ENCODE measurements at places on chromosomes 1 and 21.

- DNase-seq, result no peak
Measured at GRCh38 chr1:176111835-176112234, 95.3 kb downstream of the COP1 start.

- DNase-seq, result no peak
Measured at GRCh38 chr1:206496131-206496793, 11.1 kb upstream of the RASSF5 start.

DNA sequence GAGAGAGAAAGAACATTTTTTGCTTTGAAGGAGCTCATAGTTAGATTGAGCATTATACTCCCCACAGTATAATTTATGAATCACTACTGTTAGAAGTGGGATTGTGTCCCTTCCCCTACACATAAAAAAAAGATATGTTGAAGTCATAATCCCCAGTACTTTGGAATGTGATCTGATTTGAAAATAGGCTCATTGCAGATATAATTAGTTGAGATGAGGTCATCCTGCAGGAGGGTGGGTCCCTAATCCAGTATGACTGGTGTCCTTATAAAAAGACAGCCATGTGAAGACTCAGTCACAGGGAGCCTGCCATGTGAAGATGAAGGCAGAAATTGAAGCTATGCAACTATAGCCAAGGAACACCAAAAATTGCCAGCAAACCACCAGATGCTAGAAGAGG, 76.4 kb downstream of the TGFB2 start:
- DNase-seq, result no peak

- no peak for DNase-seq
Measured at GRCh38 chr1:186671136-186671825, 8.9 kb downstream of the PTGS2 start.

DNA sequence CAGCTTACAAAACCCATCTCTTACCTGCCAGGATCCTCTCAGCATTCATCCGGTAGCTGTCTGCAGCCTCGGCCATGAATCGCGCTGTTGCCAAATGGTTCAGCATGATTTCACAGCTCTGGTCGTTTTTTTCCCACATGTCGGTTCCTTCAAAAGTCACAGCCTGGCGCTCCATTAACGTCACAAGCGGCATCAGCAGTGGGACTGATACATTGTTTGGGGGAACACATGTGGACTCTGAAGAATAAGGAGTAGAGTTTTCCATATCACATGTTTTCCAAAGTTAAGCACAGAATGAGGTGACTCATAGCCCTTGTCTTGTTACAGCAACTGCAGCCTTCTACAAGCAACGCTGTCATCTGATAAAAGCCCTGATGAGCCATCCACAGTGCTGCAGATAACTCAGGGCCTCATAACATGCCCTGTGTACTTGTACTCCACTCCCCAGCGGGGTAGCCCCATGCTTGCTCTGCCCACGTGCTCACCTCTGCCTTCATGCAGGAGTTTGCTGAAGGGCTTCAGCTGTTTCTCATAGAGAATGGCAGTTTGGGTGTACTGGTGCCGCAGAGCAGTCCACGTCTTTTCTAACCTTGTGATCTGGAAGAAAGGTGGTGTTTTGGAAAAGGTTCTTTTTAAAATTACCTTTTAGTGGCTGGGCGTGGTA, 114.2 kb downstream of the BCAR3 start:
- no peak for DNase-seq

- no peak for DNase-seq
Measured at GRCh38 chr1:119887427-119887826, 8.9 kb downstream of the ADAM30 start.

DNA sequence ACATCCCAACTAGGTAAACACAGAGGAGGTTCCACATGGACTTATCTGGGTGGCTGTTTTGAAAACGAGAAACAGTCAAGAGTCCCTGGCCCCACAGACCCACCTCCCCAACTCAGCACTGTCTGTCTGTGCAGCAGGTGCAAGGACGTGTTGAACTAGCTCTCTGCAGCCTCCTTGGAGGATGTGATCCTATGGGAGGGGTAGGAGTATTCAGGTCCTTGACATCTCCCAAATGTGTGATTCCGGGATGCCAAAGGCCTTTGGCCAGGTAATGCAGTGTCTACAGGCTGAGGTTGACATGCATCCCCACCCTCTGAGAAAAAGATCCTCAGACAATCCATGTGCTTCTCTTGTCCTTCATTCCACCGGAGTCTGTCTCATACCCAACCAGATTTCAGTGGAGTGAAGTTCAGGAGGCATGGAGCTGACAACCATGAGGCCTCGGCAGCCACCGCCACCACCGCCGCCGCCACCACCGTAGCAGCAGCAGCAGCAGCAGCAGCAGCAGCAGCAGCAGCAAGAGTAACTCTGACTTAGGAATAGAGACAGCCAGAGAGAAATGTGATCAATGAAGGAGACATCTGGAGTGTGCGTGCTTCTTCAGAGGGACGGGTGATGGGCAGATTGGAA, 151.6 kb upstream of the CAMK1G start:
- DNase-seq, result no peak

DNA sequence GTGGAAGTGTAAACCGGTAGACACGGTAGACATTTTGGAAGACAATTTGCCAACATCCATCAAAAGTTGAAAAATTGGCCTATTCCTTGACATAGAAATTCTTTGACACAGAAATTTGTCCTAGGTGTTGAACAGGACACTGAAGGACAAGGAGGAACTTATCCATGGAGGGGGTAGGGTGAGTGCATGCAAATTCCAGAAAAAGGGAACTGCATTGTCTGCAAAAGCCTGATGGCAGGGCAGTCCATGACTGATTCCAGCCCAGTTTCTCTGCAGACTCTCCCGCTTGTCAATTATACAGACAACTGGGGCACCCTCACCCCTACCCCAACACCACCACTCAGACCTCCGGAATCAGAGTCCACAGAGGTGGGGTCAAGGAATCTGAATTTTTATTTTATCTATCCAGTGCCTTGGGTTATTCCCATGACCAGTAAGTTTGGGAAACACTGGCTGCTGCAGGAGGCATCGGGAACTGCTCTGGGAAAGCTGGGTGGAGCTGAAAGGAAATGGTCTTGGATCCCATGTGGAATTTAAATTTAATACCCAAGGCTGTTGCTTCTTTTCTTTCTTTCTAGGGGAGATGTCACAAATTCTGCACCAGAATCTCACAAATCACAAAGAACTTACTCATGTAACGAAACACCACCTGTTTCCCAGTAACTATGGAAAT, 103.3 kb upstream of the SLC45A1 start:
- DNase-seq, result no peak

DNA sequence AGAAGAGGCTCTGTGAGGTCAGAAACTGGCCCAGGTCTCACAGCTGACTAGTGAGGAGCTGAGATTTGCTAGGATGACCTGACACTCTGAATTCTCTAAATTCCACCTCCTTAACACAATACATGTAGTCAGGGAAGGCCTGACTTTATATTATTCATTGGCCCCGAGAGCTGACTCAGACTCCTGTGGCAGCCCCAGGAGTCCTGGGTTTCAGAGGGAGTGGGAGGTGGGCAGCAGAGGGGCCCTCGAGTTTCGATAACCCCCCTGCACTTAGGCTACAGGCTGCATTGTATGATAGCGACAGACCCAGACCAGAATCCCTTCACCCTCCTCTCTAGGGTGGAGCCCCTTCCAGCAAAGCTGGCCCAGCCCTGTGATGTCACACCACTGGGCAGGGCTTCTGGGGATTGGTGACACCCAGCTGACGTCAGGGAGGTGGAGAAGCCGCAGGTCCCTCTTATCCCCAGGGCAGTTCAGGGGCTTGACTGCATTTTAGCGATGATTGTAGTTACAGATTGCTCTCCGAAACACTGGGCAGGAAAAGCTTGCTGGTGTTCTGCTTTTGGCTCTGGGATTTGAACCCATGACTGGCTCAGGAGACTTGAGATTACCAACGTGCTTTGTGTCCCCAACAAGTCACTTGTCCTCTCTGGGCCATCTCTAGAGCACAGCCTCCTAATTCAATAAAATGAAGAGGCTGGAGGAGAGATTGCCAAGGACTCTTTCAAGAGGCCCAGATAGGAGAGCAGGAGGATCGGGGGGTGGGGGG, 17.0 kb upstream of the GPR37L1 start:
- DNase-seq, result no peak

- DNase-seq, result no peak
Measured at GRCh38 chr1:168550971-168551370, 7.2 kb upstream of the XCL2 start.

- DNase-seq, result no peak
Measured at GRCh38 chr21:34594566-34595234, 20.2 kb downstream of the RCAN1 start.

DNA sequence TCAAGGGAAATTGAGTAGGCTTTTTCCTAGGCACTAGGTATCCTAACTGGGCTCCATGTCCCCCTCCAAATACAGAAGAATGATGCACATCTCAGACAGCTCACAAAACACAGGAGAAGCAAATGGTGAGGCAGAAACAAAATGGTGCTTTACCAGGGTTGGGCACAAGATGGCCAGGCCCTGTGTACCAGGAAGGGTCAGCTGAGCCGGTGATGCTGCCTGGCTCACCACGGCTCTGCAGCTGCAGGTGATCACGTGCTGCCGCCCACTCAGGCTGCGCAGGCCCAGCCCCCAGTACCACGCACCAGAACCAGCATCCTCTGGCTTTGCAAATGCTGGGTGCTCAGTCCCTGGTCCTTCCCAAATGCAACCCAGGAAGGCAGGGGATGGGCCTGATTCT, 993 bp upstream of the DSCAM start:
- no peak for DNase-seq

DNA sequence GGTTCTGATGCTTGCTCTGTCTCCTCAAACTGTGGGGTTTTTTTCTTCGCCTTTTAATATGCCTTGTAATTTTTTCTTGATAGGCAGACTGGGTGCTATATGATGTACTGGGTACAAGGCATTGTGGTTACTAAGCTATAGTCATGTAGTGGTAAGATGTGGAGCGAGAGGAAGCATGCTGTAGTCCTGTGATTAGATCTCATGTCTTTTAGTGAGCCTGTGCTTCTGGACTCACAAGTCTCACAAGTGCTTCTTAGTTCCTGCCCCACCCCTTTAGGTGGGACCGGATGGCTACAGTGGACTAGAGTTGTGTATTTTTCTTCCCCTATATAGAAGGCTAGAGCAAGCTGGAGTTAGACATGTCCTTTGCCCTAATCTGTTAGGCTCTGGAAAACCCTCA, 178.7 kb downstream of the DNM3 start:
- no peak for DNase-seq

- DNase-seq, result no peak
Measured at GRCh38 chr1:27336756-27337155, 5.1 kb upstream of the SYTL1 start.

- DNase-seq, result no peak
Measured at GRCh38 chr1:209707308-209707707, 2.7 kb downstream of the HSD11B1 start.

GRCh38 chr1:30317921-30318320, 405.5 kb downstream of the MATN1 start:
- no peak for DNase-seq

GRCh38 chr1:169236143-169236542, 129.7 kb downstream of the ATP1B1 start:
- DNase-seq, result no peak

- DNase-seq, result no peak
Measured at GRCh38 chr21:42724226-42724920, 71.0 kb downstream of the PDE9A start.

DNA sequence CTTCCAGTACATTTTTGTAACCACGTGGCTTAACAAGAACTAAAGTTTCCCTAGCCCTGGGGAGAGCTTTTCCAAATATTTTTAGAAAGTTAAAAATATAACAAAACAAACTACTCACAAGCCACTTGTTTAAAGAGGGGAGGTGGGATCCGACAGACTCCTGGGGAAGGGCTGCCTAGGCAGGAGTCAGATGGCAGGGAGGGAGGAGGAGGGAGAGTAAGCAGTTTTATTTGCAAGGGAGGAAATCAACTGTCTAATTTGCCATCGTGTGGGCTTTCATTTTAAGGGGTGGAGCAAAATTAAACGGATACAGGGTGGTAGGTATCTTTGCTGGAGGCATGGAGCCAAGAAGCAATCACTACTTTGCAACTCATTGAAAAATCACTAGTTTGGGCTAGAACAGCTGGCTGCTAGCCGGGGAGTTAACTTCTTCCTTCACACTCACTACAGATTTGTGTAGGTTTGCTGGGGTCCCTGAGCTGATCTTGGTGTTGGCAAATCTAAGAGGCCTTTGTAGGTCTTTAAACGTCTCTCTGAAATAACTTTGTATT, 8.8 kb downstream of the BARHL2 start:
- DNase-seq, result no peak

GRCh38 chr1:186146974-186147373, 228.1 kb downstream of the TPR start:
- DNase-seq, result no peak

GRCh38 chr1:18634276-18634675, 3.6 kb downstream of the PAX7 start:
- no peak for DNase-seq

- DNase-seq, result no peak
Measured at GRCh38 chr1:32025515-32025914, 11.8 kb downstream of the KHDRBS1 start.

GRCh38 chr1:100034470-100034869, 64.7 kb downstream of the SLC35A3 start:
- DNase-seq, result peak; percentile 27

DNA sequence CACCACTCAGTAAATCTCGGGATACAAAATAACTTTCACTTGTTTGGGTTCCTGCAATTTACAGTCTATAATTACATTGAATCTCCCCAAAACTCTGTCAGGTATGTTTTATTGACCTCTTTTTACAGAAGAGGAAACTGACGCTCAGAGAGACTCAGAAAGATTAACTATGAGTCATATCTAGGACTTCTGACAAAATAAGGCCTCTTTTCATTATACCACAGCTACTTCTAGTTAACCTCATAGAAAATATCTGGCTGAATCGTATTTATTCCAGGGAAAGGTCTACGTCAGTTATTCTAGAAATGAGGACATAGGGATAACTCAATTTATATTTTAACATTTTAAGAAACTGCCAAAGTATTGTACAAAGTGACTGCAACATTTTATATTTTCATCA, 211.1 kb upstream of the FAM78B start:
- no peak for DNase-seq

DNA sequence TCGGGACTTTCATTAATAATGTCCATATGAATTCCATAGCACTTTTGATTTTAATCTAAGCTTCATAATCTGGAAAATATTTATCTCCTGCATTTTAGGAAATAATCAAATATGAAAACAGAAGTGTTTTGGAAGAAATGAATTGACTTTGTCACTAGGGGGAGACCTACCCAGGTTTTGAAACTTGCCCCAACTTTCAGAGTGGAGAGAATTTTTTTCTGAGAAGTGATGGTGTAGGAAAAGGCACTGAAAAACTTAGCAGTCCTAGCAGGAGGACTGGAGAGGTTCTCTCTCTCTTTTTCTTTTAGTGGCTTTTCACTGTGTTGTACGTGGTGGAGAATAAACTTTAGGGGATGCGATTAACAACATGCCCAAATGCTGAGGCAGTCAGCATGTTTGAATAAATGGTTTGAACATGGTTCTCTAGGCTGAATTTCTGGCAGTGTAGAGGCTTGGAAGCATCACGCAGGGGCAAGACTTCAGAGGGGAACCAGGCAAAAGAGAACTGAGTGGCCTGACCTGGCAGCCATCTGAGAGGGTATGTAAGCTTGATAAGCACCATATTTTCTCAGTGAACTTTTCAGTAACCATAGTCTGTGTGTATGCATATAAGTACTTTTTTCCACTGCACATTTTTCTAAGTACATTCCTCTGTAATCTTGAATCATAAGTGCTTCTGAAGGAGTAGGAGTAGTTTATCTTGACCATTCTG, 68.3 kb upstream of the NEK7 start:
- DNase-seq, result peak; percentile 21
